ENCODE measurements at places on chromosomes 2 and 18. TPM values are rescaled to one million over a fixed set of nuclear protein-coding genes. Genes with fewer than 3 reads are reported as not detected.

EPAS1 gene
- 8.3 TPM for total RNA-seq

CABYR gene
- total RNA-seq: 2.1 TPM

DSC3 gene
- total RNA-seq: not detected

SERPINB5 gene
- not detected for total RNA-seq

DNA sequence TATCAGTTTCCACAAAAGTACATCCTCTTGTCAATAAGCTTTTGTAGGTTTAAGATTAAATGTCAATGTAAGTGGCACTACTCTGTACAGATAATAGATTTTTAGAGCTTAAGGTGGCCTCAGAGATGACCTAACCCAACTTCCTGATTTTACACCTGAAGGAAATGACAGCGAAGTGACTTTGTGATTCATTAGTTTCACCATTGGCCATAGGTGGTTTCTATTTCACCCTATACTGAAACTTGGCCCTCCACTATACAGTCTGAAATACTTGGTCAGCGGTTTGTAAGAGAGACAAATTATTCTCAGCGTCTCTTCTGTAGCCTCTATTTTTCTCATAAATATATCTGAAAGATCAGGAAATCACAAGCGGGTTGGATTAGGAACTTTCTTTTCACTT is 330.4 kb upstream of the FAM98A start:
- H3K36me3 ChIP-seq: no peaks in the 10 kb centered on the region
- H3K4me1 ChIP-seq: no peaks in the 10 kb centered on the region
- no peak for DNase-seq

DNA sequence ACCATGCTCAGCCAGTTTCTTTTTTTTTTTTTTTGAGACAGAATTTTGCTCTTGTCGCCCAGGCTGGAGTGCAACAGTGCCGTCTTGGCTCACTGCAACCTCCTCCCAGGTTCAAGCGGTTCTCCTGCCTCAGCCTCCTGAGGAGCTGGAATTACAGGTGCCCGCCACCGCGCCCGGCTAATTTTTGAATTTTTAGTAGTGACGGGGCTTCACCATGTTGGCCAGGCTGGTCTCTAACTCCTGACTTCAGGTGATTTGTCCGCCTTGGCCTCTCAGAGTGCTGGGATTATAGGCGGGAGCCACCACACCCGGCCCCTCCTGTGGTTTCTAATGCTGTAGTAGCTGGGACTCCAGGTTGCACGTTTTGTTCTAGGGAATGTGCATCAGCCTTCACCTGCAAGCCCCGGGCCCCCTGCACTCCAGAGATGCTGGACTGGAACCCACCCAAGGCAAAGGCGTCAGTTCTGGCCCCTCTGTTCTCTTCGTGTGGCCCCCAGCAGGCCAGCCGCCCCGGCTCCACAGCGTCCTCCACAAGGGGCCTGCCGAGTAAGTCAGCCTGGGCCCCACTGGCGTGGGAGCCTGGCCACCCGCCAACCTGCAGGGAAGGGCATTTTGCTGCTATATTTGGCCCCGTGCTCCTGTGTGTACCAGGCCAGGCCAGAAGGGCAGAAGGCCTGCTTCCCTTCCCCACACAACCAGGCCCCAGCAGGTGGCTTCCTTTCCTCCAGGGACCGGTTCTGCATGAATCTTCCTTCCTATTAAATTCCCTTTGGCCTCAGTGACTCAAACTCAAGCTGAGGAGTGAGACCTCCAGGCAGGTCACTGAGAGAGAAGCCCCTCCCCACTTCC is 25.7 kb upstream of the B3GNT7 start:
- H3K36me3 ChIP-seq: no peaks in the 10 kb centered on the region
- no peak overlapping the region for H3K4me3 ChIP-seq

DNA sequence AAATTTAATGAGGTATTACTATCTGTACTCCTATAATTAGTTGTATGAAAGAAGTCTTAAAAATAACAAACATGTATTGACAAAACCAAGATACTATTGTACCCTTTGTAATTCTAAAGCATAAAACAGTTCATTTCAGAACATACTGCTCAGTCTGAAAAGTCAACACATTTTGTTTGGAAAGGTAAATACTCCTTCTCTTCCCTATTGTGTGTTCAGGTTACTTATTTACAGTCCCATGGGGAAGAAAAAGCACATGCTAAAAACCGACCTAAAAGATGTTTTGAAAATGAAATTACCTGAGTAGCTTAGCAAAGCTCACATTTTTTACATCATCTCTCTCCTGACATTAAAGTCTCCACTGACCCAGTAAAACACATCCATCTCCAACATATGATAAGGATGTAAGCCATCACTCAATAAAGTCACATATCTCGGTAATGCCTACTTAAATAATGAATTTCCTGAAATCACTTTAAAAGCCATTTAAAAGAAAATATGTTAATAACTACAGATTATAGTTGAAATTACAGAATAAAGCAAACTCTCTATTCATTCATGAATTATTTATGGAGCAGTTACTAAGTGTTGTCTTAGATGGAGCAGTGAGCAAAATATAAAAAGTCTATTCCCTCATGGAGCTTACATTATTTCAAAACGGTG is 75.6 kb upstream of the FZD5 start:
- no peak overlapping the region for H3K4me3 ChIP-seq
- DNase-seq: no peak
- H3K27me3 ChIP-seq: no peaks in the 10 kb centered on the region
- H3K4me1 ChIP-seq: peaks cover 7% of the 10 kb centered on the region

DNA sequence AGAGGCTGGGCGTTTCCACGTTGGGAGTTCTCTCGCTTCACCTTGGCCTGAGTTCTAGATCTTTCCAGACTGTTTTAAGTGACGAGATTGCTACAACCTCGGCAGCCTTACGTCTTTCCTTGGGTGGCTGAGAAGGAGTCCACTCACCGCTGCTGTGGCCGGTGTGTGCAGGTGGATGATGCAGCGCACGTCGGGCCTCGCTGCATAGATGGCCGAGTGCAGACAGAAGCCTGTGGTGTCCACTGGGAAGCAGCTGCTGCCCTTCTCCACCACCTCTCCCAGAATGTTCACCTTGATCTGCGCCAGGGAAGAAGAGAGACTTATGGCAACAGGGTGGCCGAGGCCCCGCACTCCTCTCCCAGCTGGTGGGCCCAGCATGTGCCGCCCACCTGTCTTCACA is 75.7 kb downstream of the ADD2 start:
- peaks cover 2% of the 10 kb centered on the region for H3K27me3 ChIP-seq
- no peaks in the 10 kb centered on the region for H3K4me1 ChIP-seq
- no peak overlapping the region for H3K4me3 ChIP-seq
- peaks cover 3% of the 10 kb centered on the region for H3K36me3 ChIP-seq

DNA sequence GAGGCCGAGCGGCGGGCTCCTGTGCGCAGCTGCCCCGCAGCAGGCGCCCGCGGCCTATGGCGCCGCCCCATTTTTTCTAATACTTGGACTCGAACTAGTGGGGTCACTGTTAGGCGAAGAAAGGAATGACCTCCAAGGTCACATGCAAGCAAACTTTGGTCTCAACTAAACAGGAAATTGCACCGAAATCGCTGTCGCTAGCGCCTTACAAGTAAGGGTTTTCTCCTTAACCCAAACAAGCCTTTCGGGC is 339 bp downstream of the ACAA2 start:
- peaks cover 42% of the 10 kb centered on the region for H3K4me1 ChIP-seq
- H3K27me3 ChIP-seq: no peaks in the 10 kb centered on the region
- H3K36me3 ChIP-seq: peaks cover 35% of the 10 kb centered on the region
- H3K27ac ChIP-seq: peak overlapping the region; percentile 100
- H3K4me3 ChIP-seq: peak overlapping the region; percentile 97

DNA sequence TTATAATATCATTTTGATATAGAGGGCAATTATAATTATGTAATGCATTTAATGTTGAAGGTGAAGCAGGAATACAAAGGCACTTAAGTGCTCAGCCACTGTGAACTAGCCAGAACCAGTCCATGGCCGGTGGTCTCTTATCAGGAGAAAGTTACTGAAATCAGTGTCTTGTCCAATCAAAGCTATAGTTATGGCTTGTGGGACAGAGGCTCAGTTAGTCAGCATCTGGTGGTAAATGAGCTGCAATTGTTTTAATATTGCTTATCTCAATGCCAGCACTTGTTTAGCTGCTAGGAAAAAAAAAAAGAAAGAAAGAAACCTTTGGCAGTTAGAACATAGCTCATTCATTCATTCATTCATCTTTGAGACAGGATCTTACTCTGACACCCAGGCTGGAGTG is 3.8 kb upstream of the ALS2 start:
- no peak overlapping the region for H3K4me3 ChIP-seq
- no peaks in the 10 kb centered on the region for H3K36me3 ChIP-seq
- H3K4me1 ChIP-seq: peaks cover 9% of the 10 kb centered on the region
- no peak for DNase-seq

All from activated CD8-positive, alpha-beta T cell treated with anti-CD3 and anti-CD28 coated beads for 36 hours (primary cell).